ENCODE measurements at places on chromosomes 6 and 20.

GRCh38 chr6:10397756-10398445, 17.0 kb downstream of the TFAP2A start:
- DNase-seq, result no peak
- no peaks in the 10 kb centered on the region for H3K4me1 ChIP-seq
- peaks cover 100% of the 10 kb centered on the region for H3K27me3 ChIP-seq
- no peaks in the 10 kb centered on the region for H3K36me3 ChIP-seq
- no peak overlapping the region for H3K27ac ChIP-seq
- no peak overlapping the region for H3K4me3 ChIP-seq

- H3K27me3 ChIP-seq, result no peaks in the 10 kb centered on the region
- no peak overlapping the region for H3K27ac ChIP-seq
- H3K36me3 ChIP-seq, result no peaks in the 10 kb centered on the region
- no peak overlapping the region for H3K4me3 ChIP-seq
These were observed 249.7 kb downstream of the TMEM242 start for GRCh38 chr6:157073596-157073995.

- no peak for DNase-seq
- H3K36me3 ChIP-seq, result no peaks in the 10 kb centered on the region
- no peaks in the 10 kb centered on the region for H3K27me3 ChIP-seq
These were observed 29.7 kb downstream of the VEGFA start for GRCh38 chr6:43799551-43800297.

DNA sequence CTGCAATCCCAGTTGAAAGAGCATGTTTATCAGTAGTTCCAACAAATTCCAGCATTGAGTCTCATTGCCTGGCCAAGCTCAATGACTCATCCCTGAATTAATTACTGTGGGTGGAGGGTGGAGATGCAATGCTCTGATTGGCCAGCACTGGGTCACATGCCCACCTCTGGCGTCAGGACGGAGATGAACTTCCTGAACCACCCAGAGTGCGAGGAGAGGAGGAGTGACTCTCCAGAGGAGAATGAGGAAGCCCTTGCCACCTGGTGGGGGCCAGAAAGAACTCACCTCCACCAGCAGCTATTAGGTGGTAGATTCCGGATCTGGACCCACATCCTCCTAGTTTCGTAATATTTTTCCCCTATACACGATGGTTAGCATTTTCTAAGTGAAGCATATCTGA, 283.9 kb downstream of the TBC1D7 start:
- H3K36me3 ChIP-seq, result no peaks in the 10 kb centered on the region
- no peaks in the 10 kb centered on the region for H3K27me3 ChIP-seq
- H3K27ac ChIP-seq, result no peak overlapping the region
- no peaks in the 10 kb centered on the region for H3K4me1 ChIP-seq

- H3K4me3 ChIP-seq, result no peak overlapping the region
- H3K27me3 ChIP-seq, result no peaks in the 10 kb centered on the region
- H3K4me1 ChIP-seq, result no peaks in the 10 kb centered on the region
- no peak for DNase-seq
- H3K27ac ChIP-seq, result no peak overlapping the region
These were observed 285.3 kb downstream of the CDC5L start for GRCh38 chr6:44672841-44673240.

Measured in transverse colon (tissue), 4 donors.